ENCODE measurements at places on chromosomes 2 and 18.

DNA sequence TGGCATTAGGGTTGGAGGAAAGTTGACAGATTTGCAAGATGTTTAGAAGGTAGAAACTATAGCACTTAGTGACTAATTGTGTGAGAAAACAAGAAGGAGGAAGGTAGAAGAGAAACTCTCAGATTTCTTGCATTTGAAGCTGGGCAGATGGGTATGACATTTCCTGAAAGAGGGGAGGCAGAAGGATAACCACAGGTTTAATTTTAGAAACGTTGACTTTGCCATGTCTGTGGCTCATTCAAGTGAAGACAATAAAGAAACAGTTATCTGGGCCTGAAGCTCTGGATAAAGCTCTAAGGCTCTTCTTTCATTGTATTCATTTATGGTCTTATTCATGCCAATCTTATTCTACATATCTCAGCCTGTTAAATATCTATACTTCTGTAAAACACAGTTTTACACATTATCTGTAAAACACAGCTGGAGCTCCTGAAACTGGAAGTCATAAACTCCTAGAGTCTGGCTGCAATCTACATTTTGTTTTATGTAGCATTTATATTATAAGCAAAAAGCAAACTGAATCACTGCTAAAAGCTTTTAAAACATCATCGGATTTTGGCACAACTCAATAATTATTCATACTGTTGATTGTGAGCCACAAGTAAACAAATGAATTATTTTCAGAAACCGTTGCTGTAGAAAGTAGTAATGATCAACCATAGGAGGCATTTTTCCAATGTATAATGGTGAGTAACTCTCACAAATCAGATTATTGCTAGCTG lies 138.5 kb downstream of the RIT2 start:
- DNase-seq: no peak

- peak; percentile 48 for DNase-seq
Observed at GRCh38 chr2:71609958-71610357, 156.6 kb downstream of the DYSF start.

DNA sequence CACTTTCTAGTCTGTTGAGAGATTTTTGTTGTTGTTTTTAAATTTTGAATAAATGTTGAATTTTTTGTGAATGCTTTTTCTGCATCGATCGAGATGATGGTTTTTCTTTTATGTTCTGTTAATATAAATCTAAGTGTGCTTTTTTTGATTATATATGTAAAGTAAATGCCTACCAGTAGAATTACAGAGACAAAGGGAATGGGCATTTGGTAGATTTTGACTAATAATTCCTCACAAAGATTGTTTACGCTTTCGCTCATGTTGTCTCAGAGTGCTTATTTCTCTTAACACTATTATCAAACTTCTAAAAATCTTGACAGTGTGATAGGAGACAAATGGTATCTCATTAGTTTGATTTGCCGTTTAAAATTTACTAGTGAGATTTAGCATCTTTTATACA lies 3.7 kb downstream of the MYO3B start:
- DNase-seq: no peak

GRCh38 chr2:113791697-113792590 lies 35.5 kb upstream of the SLC35F5 start:
- no peak for DNase-seq

GRCh38 chr2:134663451-134664450 lies 55.0 kb downstream of the TMEM163 start:
- DNase-seq: no peak

All from fibroblast of the conjunctiva (primary cell).